SK-N-SH (cell line): ENCODE measurements at places on chromosomes 1 and 21.

- H3K27me3 ChIP-seq = no peaks in the 10 kb centered on the region; the same call in 1 of the 2 replicates
- no peaks in the 10 kb centered on the region for H3K4me1 ChIP-seq
- H3K36me3 ChIP-seq = no peaks in the 10 kb centered on the region
- H3K27ac ChIP-seq = no peak overlapping the region
- no peak overlapping the region for H3K4me3 ChIP-seq
These were observed 32.6 kb downstream of the NMNAT2 start for GRCh38 chr1:183385340-183386144.

GRCh38 chr1:226981386-226981817, 41.3 kb downstream of the COQ8A start:
- H3K27ac ChIP-seq = no peak overlapping the region
- no peak overlapping the region for H3K4me3 ChIP-seq
- no peaks in the 10 kb centered on the region for H3K36me3 ChIP-seq

DNA sequence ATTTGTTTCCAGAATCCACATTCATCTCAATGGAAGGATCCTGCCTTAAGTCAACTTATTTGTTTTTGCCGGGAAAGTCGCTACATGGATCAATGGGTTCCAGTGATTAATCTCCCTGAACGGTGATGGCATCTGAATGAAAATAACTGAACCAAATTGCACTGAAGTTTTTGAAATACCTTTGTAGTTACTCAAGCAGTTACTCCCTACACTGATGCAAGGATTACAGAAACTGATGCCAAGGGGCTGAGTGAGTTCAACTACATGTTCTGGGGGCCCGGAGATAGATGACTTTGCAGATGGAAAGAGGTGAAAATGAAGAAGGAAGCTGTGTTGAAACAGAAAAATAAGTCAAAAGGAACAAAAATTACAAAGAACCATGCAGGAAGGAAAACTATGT, 2.6 kb downstream of the GADD45A start:
- peak overlapping the region; percentile 98; the same call in 1 of the 2 replicates for H3K4me3 ChIP-seq
- peaks cover 44% of the 10 kb centered on the region for H3K36me3 ChIP-seq
- peaks cover 15% of the 10 kb centered on the region for H3K4me1 ChIP-seq
- H3K27ac ChIP-seq = peak overlapping the region; percentile 99; the same call in 1 of the 2 replicates
- H3K27me3 ChIP-seq = no peaks in the 10 kb centered on the region
- DNase-seq = no peak

- no peak overlapping the region for H3K4me3 ChIP-seq
- no peaks in the 10 kb centered on the region for H3K36me3 ChIP-seq
- no peak overlapping the region for H3K27ac ChIP-seq
- H3K27me3 ChIP-seq = no peaks in the 10 kb centered on the region
These were observed 395.4 kb upstream of the ADAMTS5 start for GRCh38 chr21:27362249-27362648.

- no peaks in the 10 kb centered on the region for H3K27me3 ChIP-seq
- H3K4me1 ChIP-seq = no peaks in the 10 kb centered on the region
- no peak overlapping the region for H3K27ac ChIP-seq
- no peak for DNase-seq
These were observed 27.3 kb upstream of the ACTA1 start for GRCh38 chr1:229461032-229461668.

- no peaks in the 10 kb centered on the region for H3K27me3 ChIP-seq
- no peak overlapping the region for H3K4me3 ChIP-seq
- DNase-seq = no peak
- no peaks in the 10 kb centered on the region for H3K4me1 ChIP-seq
- H3K36me3 ChIP-seq = no peaks in the 10 kb centered on the region
These were observed 201.6 kb upstream of the PLXNA2 start for GRCh38 chr1:208445758-208446203.

GRCh38 chr1:161131523-161132409, 701 bp downstream of the DEDD start:
- no peaks in the 10 kb centered on the region for H3K27me3 ChIP-seq
- peak overlapping the region; percentile 74 for H3K4me3 ChIP-seq
- H3K36me3 ChIP-seq = peaks cover 31% of the 10 kb centered on the region
- peaks cover 13% of the 10 kb centered on the region for H3K4me1 ChIP-seq
- DNase-seq = peak; percentile 31

GRCh38 chr1:213519098-213519497, 468.1 kb downstream of the RPS6KC1 start:
- H3K36me3 ChIP-seq = no peaks in the 10 kb centered on the region
- H3K27ac ChIP-seq = no peak overlapping the region
- no peaks in the 10 kb centered on the region for H3K4me1 ChIP-seq
- peak; percentile 38 for DNase-seq
- no peak overlapping the region for H3K4me3 ChIP-seq
